ENCODE measurements at places on chromosomes 3 and 15.
A peak's percentile ranks its signal among the peaks of the same experiment; 100 is the strongest.

GRCh38 chr15:98651036-98651481 is 2.7 kb downstream of the IGF1R start:
- no peak for DNase-seq

DNA sequence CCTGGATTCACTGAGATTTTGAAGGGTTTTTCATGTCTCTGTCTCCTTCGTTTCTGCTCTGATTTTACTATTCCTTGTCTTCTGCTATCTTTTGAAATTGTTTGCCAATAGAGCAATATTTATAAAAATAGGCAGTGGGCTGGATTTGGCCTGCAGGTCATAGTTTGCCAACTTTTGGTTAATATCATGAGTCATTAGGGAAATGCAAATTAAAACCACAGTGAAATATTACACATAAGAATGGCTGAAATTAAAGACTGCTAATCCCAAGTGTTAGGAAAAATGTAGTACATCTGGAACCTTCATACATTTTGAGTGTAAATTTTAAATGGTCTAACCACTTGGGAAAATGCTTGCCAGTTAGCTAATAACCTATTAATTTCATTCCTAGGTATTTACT is 56.3 kb downstream of the ABI3BP start:
- DNase-seq = no peak

- peak; percentile 29 for DNase-seq
Observed at GRCh38 chr3:141227752-141228151, 3.9 kb upstream of the PXYLP1 start.

GRCh38 chr3:44375450-44375849 is 36.9 kb downstream of the TCAIM start:
- DNase-seq = no peak

GRCh38 chr3:155494332-155494731 is 200.8 kb upstream of the STRIT1 start:
- DNase-seq = no peak

GRCh38 chr15:68676926-68677325 is 98.1 kb downstream of the CORO2B start:
- DNase-seq = no peak

DNA sequence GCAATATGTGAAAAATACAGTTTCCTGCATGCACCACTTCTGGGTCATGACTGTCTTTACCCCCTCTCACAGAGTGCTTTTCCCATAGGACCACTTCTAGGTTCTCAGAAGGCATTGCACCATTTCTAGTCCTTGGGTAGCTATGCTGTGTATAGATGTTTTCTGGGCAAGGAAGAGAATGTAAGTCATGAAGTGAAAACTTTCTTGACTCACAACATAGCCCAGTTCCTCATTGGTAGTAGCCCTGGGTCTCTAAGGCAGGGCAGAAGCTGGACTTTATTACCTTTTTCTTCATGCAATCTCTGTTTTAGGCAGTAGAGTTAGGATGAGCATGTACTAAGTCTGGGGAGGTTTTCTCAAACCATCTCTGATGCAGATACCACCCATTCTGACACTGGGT is 203.1 kb downstream of the EPHB1 start:
- DNase-seq = no peak

- no peak for DNase-seq
Observed at GRCh38 chr3:31606453-31606852, 73.7 kb downstream of the STT3B start.

Measured in left renal pelvis (tissue), 4 donors.